Activated T-cell treated with anti-CD3 and anti-CD28 coated beads, Interleukin-2, amount 50 U/mL, for 4 hours (primary cell): ENCODE measurements at places on chromosomes 13 and 19.

- DNase-seq = no peak
These were observed 240.6 kb upstream of the SGCG start for GRCh38 chr13:22940090-22940710.

DNA sequence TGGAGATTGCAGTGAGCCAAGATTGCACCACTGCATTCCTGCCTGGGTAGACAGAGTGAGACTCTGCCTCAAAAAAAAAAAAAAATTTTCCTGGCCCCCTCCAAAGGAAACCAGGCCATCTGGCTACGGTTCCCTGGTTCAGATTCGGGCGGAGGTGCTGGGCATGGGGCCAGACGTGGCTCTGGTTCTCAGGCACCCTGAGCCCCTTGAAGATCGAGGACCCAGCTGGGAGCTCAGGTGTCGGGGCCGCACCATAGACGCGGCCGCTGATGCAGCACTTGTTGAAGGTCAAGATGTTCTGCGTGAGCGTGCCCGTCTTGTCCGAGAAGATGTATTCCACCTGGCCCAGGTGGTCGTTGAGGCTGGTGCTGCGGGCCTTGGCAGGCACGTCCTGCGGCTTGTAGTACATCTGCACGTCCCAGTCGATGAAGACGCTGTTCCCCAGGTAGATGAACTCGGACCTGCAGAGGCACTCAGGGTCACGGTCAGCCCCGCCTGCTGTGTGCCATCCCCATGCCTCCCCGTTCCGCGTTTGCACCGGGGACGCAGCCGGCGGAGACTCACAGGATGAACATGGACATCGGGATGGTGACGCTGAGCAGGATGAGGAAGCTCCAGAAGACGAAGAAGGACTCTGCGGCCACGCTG lies 12.3 kb downstream of the ATP8B3 start:
- no peak for DNase-seq

- no peak for DNase-seq
These were observed 542.8 kb upstream of the PCDH9 start for GRCh38 chr13:67772807-67773453.

DNA sequence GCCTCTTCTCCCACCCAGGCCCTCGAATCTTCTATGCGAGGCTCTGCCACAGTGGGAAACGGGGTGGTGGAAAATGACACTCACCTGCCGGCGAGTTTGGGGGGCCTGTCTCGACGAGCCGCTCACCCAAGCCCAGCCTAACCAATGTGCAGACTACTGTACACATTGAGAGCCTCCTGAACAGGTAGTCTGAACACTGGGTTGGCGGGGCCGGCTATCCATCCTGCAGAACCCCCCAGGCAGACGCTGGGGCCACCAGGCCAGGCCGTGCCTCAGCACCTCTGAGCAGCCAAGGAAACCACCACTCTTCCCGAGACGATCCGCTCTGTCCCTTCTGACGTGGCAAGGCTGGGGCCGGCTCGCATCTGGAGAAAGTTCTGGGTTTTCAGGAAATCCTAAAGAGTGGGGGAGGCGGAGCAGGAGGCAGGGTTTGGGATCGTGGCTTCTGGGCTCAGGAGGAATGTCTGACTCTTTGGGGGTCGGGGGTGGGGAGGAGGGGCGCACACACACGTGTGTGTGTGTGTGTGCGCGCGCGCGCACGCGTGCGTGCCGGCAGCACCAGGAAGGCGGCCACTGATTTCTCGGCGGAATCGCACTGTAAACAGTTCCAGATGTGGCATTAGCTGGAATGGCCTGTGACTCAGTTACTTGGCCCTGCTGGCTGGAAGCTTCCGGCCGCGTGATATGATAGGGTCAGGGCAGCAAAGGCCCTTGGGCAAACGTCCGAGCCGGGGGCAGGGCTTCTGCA lies 18.5 kb downstream of the TMED1 start:
- no peak for DNase-seq
